ENCODE measurements at places on chromosomes 7 and 10.

DNA sequence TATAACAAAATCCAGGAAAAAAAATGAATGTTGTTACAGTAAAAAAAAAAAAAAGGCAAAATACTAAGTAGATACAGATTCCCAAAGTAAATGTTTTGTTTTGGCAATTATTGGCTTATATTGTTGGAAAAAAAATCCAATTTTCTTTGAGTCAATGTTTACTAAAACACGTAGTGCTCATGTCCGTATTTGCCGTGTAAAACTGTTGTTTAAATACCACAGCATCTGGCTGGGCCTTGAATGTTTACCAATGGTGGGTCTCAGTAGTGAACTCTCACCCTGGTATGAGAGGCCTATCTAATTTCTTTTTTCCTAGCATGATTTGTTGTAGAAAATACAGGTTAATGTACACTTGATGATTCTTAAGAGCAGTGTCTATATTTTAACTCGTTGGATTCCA, 41.4 kb upstream of the SLC26A5 start:
- DNase-seq: no peak

- DNase-seq: peak; percentile 5
Measured at GRCh38 chr7:135977742-135978066, 545 bp upstream of the MTPN start.

GRCh38 chr7:83455612-83456011, 193.3 kb downstream of the SEMA3E start:
- DNase-seq: no peak

- DNase-seq: no peak
Measured at GRCh38 chr7:158270856-158271413, 316.7 kb downstream of the PTPRN2 start.

- no peak for DNase-seq
Measured at GRCh38 chr7:142519079-142520078, 229.9 kb upstream of the PRSS1 start.

GRCh38 chr10:119444866-119445265, 97.7 kb downstream of the RGS10 start:
- DNase-seq: no peak

- no peak for DNase-seq
Measured at GRCh38 chr10:31773749-31774298, 154.8 kb downstream of the ARHGAP12 start.

DNA sequence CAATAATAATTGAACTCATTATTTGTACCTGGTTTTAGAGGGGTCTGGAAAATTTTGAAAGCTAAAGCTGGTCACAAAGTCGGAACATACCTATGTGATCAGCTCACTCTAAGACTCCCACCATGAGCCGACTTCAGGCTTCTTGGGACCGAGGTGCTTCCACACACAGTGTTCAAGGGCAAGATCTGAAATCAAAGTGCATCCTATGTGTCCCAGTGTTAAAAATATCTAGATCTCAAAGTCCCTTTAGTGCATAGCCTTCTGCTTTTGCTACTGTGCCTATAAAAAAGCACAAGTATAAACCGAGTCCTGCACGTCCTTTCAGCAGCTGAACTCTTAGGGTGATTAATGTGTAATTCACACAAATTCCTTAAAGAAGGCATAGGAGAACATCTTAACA, 43.5 kb upstream of the FXYD4 start:
- DNase-seq: no peak

DNA sequence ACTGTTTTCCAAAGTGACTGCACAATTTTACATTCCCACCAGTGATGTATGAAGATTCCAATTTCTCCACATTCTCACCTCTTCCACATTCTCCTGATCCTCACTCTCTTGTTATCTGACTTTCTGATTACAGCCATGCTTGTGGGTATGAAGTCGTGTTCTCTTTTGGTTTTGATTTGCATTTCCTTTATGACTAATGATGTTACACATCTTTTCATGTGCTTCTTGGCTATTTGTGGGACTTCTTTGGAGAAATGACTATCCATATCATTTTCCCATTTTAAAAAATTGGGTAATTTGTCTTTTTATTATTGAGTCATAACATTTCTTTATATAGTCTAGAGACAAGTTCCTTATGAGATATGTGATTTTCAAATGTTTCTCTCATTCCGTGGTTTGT, 10.5 kb upstream of the GIMAP8 start:
- DNase-seq: no peak

GRCh38 chr10:46314071-46314470, 27.3 kb downstream of the ANTXRL start:
- no peak for DNase-seq

DNA sequence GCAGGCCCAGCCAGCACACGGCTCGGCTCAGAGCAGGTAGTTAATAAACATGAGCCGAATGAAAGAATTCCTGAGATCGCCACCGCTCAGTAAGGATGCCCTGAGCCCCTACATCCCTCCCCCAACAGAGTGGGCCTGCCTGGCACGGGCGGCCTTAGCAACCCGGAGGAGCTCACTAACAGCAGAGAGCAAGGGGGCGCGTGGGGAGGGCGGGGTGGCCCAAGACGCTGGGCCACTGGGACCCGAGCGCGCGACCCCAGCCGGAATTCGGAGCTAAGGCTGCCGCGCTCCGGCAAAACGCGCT, 403 bp upstream of the ENO4 start:
- no peak for DNase-seq

DNA sequence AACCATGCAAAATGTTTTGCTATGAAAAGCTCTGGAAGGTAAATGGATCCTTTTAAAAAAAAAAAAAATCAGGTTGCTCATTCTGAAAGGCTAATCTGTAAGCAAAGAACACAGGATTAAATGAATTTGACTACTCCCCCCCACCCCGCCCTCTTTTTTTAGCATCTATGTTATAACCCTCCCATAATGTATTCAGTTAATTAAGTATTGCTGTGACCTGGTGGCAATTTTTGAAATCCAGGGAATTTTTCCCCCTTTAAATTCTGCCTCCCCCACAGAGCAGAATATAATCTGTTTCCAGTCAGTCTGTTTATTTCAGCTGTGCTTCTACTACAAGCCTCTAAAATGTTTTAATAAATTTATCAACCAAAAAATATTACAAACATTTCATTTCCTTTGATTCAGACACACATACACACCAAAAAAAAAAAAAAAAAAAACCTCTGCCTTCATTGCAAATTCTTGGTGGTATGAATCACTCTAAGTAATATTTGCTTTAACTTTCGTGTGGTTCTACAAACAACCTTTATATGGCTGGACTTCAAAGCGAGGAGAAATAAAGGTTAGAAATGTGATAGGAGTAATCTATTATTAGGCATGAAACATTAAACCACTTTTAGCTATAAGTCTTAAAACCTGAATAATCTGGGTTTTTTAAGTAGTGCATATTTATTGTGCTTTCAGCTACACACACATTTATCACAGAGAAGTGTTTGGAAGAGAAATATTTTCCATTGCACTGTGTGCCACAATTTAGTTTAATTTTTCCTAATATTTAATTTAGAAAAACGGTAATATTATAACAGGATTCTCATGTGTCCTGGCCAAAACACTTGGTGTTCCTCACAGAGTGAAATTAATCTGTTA, 64.4 kb upstream of the ARID5B start:
- peak; percentile 66 for DNase-seq

DNA sequence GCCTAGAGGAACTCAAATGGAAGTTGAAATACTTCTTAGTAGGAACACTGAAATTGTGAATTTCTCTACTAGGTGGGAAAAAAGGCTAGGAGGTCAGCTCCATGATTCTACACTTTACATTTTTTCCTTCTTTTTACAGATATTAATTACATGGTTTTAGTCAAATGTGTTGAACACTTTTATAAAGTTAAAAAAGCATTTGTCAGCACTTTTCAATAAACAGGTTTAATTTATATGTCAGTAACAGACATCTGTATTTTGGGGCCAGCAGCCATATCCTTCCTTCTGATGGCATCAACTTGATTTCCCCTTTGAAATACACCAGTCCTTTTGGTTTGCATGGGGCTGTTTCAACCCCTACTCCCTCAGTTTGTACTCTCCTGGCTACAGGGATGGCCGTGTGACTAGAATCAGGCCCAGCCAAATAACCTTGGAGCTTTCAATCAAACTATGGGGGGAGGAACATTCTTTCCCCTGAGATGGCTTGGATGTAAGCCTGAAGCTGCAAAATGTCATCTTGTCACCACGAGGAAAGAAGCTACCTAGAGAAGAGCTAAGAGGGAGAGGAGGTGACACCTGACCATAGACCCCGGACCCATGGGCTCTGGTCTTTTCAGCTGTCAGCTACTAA, 171.0 kb upstream of the NEBL start:
- DNase-seq: no peak

GRCh38 chr10:43024524-43024923, 52.3 kb upstream of the RET start:
- no peak for DNase-seq

DNA sequence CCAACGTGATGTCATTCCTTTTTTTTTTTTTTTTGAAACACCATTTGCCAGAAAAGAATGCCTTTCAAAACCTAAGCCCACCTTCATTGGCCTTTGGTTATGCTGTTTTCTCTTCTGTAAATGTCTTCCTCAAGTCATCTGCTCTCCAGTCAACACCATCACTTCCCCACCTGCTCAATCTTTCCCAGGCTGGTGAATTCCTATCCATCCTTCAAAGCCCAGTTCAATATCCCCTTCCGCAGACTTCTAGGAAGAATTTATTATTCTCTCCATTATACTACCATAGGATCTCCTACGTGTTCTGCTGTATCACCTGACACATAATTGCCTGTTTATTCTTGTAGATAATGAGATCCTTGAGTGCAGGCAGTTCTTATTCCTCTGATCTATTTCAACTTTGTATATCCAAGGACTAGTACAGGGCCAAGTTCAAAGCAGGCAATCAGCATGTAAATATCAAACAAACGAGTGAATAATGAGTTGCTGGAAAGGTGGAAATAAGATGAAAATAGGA, 73.5 kb upstream of the PRR15 start:
- DNase-seq: no peak

DNA sequence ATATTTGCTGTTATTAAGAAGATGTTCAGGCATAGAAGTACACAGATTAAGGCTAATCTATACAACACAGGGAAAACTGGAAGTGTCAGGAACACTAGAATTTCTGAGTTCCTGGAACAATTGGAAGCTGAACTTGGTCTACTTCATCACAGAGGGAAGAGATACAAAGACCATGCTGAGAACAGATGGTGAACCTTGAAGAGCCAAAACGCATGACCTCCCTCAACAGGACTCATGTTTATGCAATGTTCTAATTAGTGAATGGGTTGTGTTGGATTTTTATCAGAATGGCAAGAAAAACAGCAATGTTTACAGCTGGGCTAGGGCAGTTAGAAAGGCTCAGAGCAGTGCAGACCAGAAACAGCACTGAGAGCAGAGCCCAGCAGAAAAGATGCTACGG, 94.9 kb downstream of the SFMBT2 start:
- DNase-seq: no peak

GRCh38 chr10:51348622-51349021, 274.3 kb downstream of the PRKG1 start:
- DNase-seq: no peak

GRCh38 chr7:45563941-45564461, 10.2 kb upstream of the ADCY1 start:
- no peak for DNase-seq

- DNase-seq: no peak
Measured at GRCh38 chr10:102112210-102112817, 7.9 kb downstream of the LDB1 start.

DNA sequence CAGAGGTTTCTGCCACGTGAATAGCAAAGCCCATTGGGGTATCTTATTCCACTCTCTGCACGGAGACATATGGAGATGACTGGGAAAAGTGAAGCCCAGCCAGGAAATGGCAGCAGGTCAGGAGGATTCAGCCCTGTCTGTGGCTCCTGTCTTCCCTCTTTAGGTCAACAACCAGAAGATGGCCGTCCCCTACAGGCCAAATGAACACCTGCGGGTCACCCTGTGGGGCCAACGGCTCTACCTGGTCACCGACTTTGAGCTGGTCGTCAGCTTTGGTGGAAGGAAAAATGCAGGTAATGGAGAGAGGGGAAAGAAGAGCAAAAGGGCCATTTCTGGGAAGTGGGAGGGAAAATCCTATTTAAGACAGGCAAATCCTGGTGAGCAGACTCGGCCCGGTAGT, 38.3 kb downstream of the EPHB4 start:
- peak; percentile 14 for DNase-seq

- peak; percentile 55 for DNase-seq
Measured at GRCh38 chr7:106793015-106793975, 71.8 kb upstream of the PIK3CG start.

DNA sequence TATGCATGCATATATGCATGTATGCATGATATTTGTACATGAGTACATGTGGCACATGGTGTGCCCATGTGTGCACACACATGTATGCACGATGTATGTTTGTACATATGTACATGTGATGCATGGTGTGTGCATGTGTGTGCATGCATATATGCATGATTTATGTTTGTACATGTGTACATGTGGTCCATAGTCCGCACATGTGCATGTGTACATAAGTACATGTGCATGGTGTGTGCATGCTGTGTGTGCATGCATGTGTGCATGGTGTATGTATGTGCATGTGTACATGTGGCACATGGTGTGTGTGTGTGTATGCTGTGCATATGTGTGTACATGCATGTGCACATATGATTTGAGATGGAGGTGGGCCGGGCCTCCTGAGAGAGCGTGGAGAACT, 384.2 kb downstream of the TYW1 start:
- DNase-seq: no peak

DNA sequence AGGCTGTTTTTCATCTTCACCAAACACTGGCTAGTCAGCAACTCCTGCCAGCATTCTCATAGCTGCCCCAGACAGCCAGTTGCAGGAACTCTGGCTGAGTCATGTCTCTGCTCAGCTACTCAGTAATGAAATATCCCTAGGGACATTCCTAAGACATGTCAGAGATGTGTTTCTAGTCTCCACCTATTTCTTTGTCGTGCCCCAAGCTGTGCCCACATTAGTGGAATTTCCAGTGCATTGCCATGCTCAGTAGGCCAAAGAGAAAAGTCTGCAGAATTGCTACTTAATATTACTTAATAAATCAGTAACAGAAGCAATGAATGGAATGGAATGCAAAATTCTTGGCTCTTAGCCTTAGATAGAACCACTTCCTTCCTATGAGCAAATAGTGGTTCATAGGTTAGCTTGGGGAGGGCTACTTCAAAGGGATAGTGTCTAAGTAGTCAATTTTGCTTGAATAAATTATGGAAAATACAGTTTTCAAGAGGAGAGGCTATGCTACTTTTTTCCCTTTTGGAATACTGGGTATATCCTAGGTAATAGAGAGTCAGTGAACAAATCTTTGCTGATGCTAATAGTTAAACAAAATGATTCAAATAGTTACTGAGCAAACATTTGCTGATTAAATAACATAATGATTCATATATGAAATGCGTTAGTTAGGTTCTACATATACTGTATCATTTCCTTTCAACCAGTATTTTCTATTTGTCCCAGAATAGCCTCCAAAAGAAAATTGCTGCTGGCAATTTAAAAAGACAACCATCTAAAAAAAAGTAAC, 23.6 kb upstream of the SEMA3C start:
- DNase-seq: peak; percentile 98
